ENCODE measurements at places on chromosomes 7 and 10.

DNA sequence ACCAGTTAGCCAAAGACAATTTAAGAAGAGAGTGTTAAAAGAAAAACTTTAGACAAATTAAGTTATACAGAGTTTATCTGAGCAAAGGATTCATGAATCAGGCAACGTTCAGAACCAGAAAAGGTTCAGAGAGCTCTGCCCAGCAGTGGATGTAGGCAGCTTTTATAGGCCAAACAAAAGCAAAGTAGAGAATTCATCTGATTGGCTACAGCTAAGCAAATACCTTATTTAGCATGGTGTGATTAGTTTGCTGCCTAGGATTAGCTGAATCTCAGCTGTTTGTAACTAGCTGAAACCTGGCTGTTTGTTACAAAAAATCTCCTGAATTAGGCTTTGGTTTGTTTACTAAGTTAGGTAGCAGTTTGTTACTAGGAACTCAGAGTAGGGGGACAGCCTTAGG lies 66.0 kb downstream of the SLC25A40 start:
- no peak for DNase-seq

GRCh38 chr10:84452003-84452402 lies 123.6 kb downstream of the CCSER2 start:
- no peak for DNase-seq

DNA sequence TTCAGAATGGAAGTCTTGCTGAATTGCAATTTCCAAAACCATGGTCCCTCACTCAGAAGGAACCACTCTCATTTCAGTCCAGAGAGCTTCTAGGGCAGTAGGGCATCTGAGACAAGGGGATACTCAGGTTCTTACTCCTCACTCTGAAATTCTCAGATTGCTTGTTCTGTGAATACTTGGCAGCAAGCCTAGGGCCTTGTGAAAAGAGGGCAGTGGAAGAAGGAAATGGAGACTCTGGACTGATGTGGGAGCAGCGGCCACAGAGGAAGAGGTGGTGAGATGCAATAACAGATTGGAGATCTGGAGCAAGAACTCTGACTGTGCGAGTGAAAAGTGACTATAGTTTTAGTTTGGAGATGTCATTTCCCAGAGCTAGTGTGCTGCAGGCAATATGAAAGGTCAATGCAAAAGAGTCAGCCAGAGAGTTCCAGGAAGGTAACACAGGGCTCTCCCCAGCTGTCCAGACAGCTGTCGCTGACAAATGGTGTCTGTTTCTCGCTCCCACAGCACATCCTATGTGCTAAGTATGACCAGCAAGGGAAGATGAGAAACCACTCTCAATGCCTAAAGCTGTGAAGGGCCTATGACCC lies 291.6 kb upstream of the KIAA1217 start:
- no peak for DNase-seq

GRCh38 chr7:15820319-15820718 lies 133.8 kb upstream of the MEOX2 start:
- DNase-seq: no peak

Measured in stimulated activated CD4-positive, alpha-beta T cell treated with anti-CD3 and anti-CD28 coated beads, Interleukin-2, amount 100 ng/mL, for 4 hours (primary cell).